ENCODE measurements at places on chromosomes 2 and 18. TPM values are rescaled to one million over a fixed set of nuclear protein-coding genes. Genes with fewer than 3 reads are reported as not detected.

GRCh38 chr2:64454386-64455332 is 697 bp downstream of the LGALSL start:
- DNase-seq: no peak

GRCh38 chr2:205698286-205699268 is 16.3 kb downstream of the NRP2 start:
- DNase-seq: no peak

DNA sequence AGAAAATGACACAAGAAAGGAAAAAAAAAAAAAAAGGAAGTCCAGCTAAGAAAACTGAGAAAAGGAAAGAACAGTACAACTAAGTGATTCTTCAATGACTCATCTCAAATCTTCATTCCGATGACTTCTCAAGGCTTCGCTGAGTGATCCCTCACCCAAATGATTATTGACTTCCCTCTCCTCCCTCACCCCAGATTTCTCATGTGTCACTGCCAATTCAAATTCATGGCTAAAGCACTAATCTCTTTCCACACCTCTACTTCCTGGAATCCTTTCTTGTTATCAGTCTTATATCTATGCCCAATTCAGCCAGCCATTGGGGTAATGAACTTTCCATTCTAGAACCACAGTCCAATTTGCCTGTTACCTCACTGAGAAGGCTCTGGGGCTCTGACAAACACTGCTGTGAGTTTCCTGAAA is 7.2 kb upstream of the ABCB11 start:
- no peak for DNase-seq

DNA sequence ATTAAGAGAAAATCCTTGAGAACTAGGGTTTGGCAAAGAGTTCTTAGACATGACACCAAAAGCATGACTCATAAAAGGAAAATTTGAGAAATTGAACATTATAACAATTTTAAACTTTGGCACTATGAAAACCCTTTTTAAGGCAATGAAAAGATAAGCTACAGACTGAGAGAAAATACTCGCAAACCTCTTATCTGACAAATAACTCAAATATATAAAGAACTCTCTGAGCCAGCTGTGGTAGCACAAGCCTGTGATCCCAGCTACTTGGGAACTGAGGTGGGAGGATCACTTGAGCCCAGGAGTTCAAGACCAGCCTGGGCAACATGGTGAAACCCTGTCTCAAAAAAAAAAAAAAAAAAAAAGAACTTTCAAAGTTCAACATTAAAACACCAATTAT is 70.5 kb downstream of the FAM168B start:
- no peak for DNase-seq

GRCh38 chr2:39409697-39410389 is 27.2 kb downstream of the MAP4K3 start:
- DNase-seq: no peak

DNA sequence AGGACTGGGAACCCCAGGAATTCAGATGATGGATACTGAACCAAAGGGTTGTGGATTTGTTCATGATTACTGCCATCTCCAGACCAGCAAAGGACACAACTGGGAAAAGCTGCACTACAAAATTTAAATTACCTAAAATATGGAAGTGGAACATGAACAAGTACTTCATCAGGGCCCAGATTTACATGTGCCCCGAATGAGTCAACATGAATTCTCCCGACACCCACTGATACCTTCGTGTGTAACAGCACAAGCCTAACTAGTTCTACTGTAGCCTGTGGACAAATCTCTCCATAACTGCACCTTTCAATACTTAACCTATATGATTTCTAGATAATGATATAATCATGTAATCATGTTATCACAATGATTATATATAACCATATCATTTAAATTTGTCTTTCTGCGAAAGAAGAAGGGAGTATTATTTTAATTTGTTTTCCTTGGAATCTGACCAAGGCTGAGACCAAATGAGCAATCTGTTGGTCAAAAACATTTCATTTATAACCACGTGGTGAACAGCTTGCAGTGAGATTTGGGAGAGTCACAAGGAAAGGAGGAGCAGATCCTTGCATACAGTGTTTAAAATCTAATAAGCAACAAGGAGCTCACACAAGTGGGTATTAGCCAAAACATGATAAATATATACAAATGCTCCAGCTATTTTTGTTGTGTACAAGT is 70.5 kb downstream of the CACNB4 start:
- DNase-seq: no peak

GRCh38 chr2:232802091-232802490 is 25.7 kb upstream of the KCNJ13 start:
- DNase-seq: no peak

DNA sequence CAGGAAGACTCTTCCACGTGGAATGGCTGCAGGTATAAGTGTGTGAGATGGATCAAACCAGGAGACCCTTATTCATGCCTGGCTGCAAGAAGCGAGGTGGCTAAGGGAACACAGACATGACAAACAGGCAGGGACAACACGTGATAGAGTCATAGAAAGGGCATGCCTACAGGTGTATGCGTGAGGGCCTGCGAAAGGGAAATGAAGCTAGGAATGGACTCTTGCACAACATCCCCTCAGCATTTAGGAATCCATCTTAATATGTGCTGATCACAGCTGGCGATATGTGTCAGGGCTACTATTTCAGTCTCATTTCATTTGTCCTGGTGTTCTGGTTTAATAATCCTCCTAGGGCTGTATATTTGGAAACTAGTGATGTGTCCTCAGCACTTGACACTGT is 291.2 kb downstream of the MYT1L start:
- no peak for DNase-seq

DNA sequence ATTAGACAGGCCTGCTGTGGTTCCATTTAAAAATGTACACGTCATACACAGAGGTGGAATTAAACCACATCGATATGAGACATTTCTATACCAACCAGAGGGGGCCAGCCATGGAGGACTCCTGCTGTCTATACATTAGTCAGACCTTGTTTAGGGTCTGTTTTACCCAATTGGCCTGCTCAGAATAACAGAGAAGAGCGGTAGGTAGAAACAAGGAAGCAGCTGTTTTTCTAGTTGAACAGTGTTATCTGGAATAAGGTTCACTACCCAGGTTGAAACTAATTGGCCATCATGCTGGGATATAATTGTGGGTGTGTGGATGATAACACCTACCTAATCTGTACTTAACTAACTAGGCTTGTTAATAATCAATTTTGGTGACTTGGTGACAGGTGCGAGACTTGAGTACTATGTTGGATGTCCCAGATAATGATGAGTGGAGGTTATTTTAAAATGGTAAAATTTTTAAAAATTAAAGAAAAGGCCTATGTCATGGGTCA is 47.5 kb downstream of the RHBDD1 start:
- DNase-seq: no peak

DNA sequence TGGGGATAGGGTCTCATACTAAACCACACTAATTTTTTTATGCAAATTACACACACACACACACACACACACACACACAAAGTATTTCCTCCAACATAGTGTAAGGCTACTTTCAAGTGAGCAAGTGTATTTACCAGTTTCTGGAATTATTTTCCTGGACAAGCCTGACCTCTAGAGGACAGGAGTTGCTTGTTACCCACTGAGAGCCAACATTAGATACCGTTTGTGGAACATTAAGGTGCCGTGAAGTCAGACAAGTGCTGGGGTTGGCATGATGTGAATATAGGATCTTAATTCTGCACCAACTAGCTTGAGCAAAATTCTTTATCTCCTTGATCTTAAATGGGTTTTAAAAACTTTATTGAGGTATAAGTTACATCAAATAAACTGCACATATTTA is 39.3 kb upstream of the SERPINB2 start:
- DNase-seq: no peak

GRCh38 chr18:57208047-57208446 is 61.2 kb downstream of the BOD1L2 start:
- DNase-seq: no peak

DNA sequence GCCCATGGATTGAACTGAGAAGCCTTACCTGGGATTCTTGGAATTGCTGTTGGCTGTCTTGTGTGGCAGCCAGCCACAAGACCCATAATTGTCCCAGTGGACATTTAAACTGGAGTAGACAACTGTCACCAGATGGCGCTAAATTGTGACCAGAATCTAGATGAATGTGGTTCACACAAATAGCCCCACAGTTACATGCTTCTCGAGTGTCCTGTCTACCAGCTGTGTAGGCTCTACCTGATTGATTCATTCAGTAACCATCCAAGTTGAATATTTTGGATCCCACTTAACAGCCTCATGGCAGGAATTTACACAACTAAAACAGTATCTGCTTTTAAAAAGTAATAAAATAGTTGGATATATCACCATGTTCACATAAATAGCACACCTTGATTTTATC is 73.2 kb downstream of the MAP4K4 start:
- no peak for DNase-seq

DNA sequence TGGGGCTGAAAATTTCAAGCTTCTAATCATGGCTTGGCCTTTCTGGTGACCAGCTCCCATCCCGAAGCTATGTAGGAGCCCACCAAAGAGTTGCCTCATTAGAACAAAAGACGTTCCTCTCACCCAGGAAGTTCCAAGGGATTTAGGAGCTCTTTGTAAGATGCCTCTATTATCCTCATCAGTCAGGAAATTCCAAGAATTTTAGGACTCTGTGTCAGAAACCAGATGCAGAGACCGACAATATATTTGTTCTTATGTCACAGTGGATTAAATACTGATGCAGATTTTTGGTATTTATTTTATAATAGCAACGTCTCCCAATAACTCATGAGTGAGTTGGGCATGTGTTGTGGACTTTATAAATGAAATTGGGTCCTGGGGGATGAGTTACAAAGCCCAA is 91.8 kb upstream of the SKOR2 start:
- DNase-seq: no peak

DNA sequence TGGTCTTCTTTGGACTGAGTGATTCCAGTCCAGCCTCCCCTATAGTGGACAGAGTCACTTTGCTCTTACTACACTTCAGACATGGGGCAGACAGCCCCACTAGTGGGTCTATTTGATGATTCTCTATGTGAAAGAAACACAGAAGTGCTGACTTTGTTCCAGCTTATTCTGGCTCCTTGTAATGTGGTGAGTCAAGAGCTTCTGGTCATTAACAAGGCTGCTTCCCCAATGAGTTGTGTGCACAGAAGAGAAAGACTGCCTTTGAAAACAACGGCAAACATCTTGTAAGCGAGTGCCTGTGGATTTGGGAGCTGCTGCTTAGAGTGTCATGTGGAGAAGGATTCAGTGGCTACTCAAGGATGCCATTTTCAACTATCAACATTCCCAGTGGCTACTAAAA is 39.1 kb downstream of the RMC1 start:
- DNase-seq: no peak

- no peak for DNase-seq
Measured at GRCh38 chr2:143742581-143742980, 613.4 kb downstream of the ARHGAP15 start.

GRCh38 chr2:174344716-174345461 is 10.1 kb downstream of the SP9 start:
- no peak for DNase-seq

DNA sequence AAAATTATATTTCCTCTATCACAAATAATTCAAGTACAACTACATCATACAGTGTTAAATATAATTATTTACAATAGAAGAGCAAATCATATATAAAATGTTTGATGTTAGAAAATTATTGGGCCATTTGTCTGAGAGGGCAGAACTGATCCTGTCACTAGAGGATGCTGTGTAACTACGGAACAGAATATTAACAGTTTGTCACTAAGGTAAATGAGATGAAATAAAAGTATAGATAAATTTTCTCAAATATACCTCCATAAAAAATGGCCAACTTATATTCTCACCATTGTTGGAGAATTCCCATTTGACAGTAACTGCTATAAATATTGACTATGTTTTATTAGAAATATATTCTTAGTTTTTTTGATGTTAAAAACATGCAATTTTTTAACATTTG is 1067.4 kb upstream of the DDX18 start:
- no peak for DNase-seq

GRCh38 chr2:152369176-152369860 is 34.3 kb downstream of the FMNL2 start:
- no peak for DNase-seq

DNA sequence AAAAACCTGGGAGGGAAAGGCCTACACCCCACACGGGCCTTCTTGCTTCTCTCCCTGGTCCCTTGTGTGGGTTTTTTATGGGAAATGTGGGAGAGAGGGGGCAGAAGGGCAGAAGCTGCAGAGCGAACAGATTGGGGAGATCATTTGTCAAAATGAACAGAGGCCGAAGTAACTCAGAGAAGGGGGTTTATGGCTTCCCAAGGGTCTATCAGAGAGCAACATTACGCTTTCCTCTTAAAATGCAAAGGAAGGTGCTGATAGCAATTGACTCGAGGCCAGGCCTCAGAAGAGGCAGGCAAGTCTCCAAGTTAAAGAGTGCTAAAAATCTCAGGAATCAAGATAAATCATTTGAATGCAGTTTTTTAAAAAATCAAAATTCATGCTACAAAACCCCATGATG is 101.5 kb downstream of the SGPP2 start:
- DNase-seq: no peak

DNA sequence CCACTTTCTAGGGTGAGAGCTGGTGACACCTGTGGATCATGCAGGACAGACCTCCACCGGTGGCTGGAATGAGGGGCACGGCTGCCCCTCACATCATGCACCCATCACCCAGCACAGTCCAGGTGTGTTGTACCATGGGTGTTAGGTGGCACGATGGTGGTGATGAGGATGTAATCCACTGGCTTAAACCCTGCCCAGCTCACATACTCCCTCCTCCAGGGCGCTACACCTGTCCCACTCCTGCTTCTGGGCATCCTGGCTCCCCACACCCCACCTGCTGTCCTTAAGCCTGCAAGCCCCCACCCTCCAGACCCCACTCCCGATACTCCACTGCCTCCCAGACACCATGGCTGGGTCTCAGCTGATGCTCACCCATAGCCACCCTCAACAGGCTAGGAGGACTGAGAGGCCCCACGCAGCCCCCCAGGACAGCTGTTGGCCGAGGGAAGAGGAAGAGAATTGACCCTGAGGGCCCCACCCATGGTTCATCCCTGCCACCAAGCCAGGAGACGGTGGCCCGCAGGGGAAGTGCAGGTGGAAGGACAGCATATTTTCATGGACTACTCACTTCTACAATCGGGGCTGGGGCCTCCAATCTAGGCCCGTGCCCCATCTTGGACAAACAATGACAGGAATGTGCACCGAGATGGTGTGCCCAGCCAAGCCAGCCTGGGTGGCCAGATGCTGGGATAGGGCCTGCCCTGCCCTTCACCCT is 34.3 kb downstream of the MAL start:
- no peak for DNase-seq

SPP2 gene
- total RNA-seq: not detected

TMEM37 gene
- 11.3 TPM for total RNA-seq

FAM237A gene
- total RNA-seq: not detected

MARCO gene
- 29.0 TPM for total RNA-seq

CIDEA gene
- total RNA-seq: 584 TPM

FSHR gene
- not detected for total RNA-seq

IL1F10 gene
- total RNA-seq: not detected

LINC00305 gene
- total RNA-seq: not detected

KLHL41 gene
- not detected for total RNA-seq

TFCP2L1 gene
- total RNA-seq: 2.0 TPM

MALL gene
- total RNA-seq: 38.5 TPM

SCN2A gene
- total RNA-seq: 0.56 TPM

SERPINB12 gene
- not detected for total RNA-seq

PJVK gene
- 2.8 TPM for total RNA-seq

KYNU gene
- 3.8 TPM for total RNA-seq

IL1RL1 gene
- total RNA-seq: 66.2 TPM

Data from omental fat pad (tissue), 4 donors.